Right hindlimb (tissue), 1 donor: ENCODE measurements at places on chromosomes 7 and 10.

- no peak for DNase-seq
These were observed 9.1 kb upstream of the PAX2 start for GRCh38 chr10:100736144-100736808.

DNA sequence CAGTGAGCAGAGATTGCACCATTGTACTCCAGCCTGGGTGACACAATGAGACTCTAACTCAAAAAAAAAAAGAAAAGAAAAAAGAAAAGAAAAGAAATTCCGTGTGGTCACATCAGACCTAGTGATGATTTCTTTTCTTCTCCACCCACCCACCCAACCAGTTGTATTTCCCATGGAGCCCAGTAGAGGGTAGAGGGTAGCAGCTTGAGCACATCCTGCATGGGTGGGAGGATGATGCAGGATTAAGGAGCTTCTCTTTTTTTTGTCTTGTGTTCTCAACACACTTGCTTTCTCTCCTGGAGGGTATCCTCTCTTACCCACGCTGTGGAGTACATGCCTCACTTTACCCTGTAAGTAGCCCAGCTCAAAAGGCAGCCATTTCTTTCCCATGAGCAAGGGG, 118.6 kb upstream of the CARD11 start:
- no peak for DNase-seq

GRCh38 chr7:42934291-42934690, 2.1 kb downstream of the MRPL32 start:
- DNase-seq: no peak

DNA sequence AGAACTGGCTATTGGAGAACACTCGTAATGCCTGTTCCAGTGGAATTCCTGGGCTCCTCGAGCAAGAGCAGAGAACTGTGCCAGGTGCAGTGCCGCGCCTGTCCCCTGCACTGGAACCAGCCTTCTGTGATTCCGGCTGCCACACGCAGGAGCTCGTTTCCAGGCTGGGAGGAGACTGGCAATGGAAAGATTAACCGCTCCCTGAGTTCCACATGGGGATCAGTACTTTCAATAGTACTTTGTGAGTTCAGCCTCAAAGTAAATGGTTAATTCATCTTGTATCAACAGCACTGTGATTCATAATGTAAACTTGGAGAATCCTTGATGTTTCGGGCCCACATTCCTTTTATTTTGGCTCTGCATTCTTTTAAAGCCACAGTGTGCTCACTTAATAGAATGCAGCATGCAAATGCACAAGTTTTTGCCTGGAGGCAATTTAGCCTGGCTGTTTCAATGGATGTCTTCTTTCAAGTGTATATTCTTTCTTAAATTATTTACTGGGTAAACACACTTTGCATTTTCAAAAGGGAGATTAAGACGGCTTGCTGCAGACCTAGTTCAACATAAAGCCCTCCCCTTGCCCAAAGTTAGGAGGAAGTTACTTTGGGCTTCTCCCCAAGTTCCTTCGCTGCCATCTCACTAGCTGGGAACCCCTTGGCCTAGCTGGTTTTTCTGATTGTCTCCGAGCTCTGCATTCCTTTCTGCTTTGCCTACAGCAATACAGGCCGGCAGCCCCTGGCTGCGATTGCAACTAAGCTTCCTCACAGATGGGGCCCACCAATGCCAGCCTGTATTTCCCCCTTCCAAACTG, 138.1 kb upstream of the TCF7L2 start:
- DNase-seq: peak; percentile 85

GRCh38 chr7:3294432-3295100, 6.5 kb upstream of the SDK1 start:
- DNase-seq: no peak

- peak; percentile 56 for DNase-seq
These were observed 35.0 kb upstream of the ABCB4 start for GRCh38 chr7:87510411-87510875.

GRCh38 chr7:17599733-17600339, 301.4 kb downstream of the AHR start:
- DNase-seq: no peak
